SK-MEL-5 (cell line): ENCODE measurements at places on chromosomes 11 and 22. TPM values are rescaled to one million over a fixed set of nuclear protein-coding genes. Genes with fewer than 3 reads are reported as not detected.

- DNase-seq: no peak
Observed at GRCh38 chr11:32436751-32437494, 1.6 kb upstream of the WT1 start.

OR52H1 gene
- not detected in 2 replicates for total RNA-seq

CALCB gene
- not detected in 2 replicates for total RNA-seq

- DNase-seq: no peak
Observed at GRCh38 chr11:78210000-78210608, 21.4 kb downstream of the USP35 start.

DNA sequence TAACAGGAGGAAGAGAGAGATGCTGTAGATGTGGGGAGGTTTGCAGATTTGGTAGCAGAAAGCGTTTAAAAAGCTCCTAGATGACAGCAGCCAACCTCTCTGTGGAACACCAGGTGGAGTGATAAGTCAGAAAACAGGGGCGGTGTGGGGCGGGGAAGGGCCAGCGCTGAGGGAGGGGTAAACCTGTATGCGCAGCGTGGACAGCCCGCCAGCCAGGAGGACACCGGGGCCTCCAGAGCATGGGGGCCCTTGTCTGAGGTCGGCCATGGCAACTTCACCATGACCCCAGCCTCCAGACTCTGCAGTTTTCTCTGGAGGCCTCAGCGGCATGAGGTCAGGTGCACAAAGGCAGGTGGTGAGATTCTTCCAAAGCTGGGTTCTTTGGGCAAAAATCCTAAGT is 423.7 kb downstream of the BRD1 start:
- DNase-seq: no peak

- peak; percentile 61 for DNase-seq
Observed at GRCh38 chr11:100761841-100762240, 74.8 kb downstream of the ARHGAP42 start.

IL17REL gene
- total RNA-seq: not detected in 2 replicates

DNA sequence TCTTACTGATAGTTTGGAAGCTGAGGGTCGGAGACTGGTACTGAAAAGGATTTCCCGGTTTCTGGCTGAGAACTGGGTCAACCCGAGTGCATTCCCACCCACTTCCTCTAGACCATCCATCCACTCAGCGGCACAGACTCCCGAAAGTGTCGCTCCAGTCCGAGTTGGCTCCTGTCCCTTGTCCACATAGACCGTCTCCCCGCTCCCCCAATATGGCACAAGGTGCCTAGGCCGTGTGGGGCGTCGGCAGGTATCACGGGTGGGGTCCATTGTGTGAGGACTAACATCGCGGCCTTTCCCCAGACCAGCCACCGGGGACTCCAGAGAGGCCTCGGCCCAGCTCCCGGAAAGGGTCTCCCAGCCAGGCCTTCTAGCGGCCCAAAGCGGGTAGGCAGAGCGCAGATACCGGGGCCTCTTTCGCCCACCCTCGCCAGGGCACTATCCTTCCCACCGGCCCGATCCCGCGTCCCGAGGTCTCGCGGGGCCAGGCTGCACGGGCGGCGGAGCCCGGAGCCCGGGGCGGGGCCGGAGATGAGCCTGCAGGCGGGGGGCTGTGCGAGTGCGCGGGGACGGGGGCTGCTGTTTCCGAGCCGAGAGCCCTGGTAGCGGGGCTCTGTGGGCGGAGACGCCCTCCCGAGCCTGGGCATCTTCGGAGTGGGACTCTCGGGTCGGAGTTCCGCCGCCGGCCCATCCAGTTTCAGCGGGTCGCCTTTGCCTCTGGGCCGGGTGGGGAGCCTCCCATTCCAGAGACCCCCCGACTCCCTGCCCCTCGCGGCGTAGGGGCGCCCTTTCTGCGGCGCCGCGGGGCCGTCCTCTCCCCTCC is 21.1 kb downstream of the SERPINH1 start:
- DNase-seq: no peak

- DNase-seq: peak; percentile 71
Observed at GRCh38 chr11:46389450-46390330, 1.9 kb downstream of the CHRM4 start.

MB gene
- total RNA-seq: not detected in 2 replicates

DNA sequence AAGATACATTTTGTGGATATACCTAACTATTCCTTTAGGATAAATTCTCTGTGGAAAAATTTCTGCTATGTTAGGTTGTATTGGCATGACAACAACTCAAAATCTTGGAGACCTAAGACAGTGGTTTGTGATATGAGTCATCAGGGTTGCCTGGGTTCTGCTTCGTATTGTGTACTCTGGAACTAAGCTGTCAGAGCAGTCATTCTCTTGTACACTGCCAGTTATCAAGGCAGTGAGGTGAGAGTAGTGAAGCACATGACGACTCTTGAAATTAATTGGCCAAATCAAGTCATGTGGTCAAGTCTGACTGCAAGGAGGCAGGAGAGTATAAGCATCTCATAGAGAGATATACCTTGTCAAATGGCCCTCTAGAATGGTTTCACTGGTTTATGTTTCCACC is 104.4 kb downstream of the FANCF start:
- peak; percentile 5 for DNase-seq

DNA sequence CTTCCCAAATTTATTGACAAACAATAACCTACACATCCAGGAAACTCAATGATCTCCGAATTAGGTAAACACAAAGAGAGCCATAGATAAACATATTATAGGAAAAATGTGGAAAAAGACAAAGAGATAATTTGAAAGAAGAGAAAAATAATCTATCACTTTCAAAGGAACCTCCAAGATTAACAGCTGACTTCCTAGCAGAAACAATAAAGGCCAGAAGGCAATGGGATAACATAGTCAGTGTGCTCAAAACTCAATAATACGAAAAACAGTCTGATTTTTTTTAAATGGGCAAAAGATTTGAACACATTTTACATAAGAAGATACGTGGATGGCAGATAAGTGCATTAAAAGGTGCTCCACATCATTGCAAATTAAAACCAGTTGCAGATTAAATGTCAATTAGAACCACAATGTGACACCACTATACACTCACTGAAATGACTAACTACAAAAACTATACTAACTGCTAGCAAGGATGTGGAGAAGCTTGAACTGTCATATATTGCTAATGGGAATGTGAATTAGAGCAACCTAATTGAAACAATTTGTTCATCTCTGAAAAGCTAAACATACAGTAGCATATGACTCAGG is 300.4 kb downstream of the TMEM135 start:
- no peak for DNase-seq

PAMR1 gene
- not detected in 2 replicates for total RNA-seq

GRCh38 chr11:20367313-20367948 is 3.9 kb downstream of the HTATIP2 start:
- peak; percentile 72 for DNase-seq

- DNase-seq: peak; percentile 82
Observed at GRCh38 chr22:38766076-38766777, 10.4 kb upstream of the SUN2 start.

TMEM191C gene
- 0.27 and 1.3 TPM in 2 replicates for total RNA-seq

TSPAN32 gene
- total RNA-seq: not detected in 2 replicates

- DNase-seq: no peak
Observed at GRCh38 chr22:34129691-34130486, 209.6 kb upstream of the LARGE1 start.

HORMAD2 gene
- not detected in 2 replicates for total RNA-seq

GRCh38 chr11:19670030-19670791 is 42.4 kb upstream of the NAV2 start:
- DNase-seq: no peak

DNA sequence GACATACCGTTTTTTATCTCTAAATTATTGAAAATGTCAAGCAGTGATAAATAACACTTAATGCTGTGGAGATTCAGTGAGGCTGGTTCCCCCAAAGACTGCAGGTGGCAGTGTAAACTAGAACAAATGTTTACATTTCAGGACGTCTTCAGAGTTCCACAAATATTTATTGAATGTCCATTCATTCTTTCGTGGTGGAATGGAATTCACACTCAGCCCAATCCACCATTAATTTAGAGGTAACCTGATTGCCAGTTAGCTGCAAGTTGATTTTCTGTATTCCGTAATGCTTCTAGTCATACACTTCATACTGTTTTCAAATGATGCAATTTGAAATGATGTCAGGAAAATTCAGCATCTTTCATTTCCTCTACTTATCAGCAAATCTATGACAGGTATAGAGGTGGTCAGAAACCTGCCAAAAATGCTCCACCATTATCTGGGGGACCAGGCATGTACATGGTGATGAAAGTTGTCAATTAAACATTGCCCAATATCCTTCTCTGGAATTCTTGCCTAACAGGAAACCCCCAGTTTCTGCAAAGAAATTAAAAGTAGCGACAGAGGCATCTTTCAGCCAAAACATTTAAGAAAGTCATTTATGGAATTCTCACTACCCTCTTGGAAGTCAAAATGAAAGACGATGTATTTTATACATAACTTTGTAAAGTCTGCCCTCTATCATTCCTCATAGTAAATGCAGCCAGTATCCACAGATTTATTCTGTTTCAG is 94.3 kb upstream of the BMAL1 start:
- peak; percentile 51 for DNase-seq

MMP27 gene
- not detected in 2 replicates for total RNA-seq

- DNase-seq: peak; percentile 45
Observed at GRCh38 chr11:26134053-26134452, 197.9 kb upstream of the ANO3 start.

DBX1 gene
- total RNA-seq: not detected in 2 replicates

GRCh38 chr11:32358729-32359128 is 76.6 kb downstream of the WT1 start:
- DNase-seq: no peak

GRCh38 chr11:11505692-11506091 is 116.1 kb downstream of the GALNT18 start:
- no peak for DNase-seq

CCDC81 gene
- total RNA-seq: not detected in 2 replicates
